NCI-H2171 (cell line): ENCODE measurements at places on chromosomes 3 and 15.

GRCh38 chr3:98038286-98038685 is 3.2 kb upstream of the GABRR3 start:
- no peak for DNase-seq

DNA sequence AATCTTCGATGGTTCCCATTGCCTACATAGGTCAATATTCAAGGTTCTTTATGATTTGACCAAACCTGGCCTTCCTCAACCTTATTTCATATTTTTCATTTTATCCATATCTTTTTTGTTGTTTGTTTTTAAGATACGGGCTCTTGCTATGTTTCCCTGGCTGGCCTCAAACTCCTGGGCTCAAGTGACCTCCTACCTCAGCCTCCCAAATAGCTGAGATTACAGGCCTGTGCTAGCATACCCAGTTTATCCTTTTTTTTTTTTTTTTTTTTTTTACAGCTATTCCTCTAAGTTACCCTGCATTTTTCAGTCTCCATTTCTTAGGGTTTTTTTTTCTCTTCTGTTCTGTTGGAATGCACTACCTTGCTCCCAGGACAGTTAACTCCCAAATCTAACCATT is 14.5 kb downstream of the ZNF609 start:
- DNase-seq = no peak

DNA sequence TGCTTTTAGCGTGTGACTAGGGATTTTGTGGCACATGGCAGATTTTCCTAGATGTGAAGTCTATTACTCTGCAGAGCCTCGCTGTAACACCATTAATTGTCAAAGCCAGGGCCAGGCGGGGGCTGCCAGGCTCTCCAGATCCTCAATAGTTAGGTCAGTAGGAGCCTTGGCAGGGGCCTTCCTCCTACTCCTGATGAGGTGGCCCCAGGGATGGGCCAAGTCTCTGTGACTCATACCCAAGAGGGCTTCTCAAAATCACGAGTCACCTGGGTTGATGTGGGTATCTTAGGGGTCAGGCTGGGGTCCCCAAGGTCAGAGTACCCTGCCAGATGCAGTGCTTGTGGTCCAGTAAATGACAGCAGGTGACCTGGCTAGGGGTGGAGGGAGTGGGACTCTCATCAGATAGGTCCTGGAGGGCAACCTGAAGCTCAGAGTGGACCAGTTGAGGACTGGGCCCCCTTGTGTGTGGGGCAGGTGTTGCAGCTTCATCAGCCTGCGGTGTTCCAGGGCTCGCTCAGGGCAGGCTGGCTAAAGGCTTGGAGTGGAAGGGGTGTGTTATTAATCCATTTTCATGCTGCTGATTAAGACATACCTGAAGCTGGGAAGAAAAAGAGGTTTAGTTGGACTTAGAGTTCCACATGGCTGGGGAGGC is 88.5 kb upstream of the MYZAP start:
- DNase-seq = no peak

DNA sequence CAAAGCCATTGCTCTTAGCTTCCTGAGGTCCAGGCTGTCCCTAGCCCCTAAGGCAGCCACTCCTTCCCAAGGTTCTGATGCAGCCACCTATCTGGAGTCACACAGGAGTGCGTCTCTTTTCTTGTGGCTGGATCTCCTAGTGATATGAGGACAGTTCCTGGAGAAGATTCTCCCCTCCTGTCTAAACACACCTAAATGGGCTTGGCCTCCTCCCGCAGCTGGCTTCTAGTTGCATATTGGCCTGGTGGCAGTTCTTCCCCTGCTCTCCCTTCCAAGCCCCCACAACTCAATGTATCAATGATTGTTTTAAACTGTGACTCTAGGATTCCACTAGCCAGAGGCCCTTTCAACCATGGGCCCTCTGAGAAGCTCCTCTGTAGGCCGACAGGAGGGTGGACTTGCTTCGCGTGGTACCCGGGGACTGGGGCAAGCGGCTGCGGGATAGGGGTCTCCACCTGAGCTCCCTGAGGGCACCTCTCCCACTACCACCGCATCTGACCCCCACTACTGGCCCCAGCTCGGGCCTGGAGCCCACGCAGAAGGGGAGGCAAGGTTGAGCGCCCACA is 1.4 kb downstream of the ITGA11 start:
- DNase-seq = no peak

GRCh38 chr15:63896336-63897115 is 62.8 kb upstream of the HERC1 start:
- DNase-seq = no peak

DNA sequence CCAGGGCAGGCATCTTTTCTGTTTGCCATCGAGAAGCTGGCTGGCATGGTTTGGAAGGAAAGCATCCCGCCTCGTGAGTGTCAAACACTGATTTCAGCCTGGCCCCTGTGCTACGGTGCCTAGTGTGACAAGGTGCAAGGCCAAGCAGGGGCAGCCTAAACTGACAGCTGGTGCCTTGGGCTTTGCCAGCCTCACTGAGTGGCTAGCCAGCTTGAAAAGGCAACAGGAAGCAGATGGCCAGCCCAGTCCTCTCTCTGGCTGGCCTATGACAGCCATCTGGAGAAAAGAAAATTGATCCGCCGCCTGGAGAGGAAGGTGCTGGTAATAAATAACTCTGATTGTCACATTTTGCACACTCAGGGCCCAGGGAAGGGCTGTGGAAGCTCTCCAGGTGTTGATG is 52.2 kb downstream of the C3orf85 start:
- DNase-seq = peak; percentile 96

- DNase-seq = no peak
Observed at GRCh38 chr3:28232659-28233058, 8.8 kb upstream of the CMC1 start.

- DNase-seq = no peak
Observed at GRCh38 chr3:188152660-188153436, 1.1 kb upstream of the LPP start.

- DNase-seq = no peak
Observed at GRCh38 chr15:100692246-100692645, 89.9 kb downstream of the ASB7 start.

DNA sequence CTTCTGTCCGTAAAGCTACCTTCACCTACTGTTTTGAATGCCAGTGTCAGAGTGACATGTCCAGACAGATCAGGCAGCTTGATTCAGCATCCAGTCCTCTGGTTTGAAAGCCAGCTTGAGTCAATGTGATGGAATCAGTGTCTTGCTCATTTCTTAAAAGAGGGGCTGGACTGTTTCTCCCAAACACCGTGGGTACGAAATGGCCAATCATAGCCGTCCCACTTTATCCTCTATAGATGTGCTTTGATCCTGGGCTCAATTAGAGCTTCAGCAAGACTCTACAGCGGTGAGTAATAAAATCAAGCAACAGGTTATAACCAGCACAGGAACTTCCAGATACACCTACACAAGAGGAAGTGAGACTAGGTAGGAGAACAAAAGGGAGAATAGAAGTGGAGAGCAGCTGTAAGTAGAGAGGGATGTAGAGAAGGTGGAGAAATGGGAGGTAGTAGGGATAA is 17.0 kb upstream of the OR5K1 start:
- no peak for DNase-seq

DNA sequence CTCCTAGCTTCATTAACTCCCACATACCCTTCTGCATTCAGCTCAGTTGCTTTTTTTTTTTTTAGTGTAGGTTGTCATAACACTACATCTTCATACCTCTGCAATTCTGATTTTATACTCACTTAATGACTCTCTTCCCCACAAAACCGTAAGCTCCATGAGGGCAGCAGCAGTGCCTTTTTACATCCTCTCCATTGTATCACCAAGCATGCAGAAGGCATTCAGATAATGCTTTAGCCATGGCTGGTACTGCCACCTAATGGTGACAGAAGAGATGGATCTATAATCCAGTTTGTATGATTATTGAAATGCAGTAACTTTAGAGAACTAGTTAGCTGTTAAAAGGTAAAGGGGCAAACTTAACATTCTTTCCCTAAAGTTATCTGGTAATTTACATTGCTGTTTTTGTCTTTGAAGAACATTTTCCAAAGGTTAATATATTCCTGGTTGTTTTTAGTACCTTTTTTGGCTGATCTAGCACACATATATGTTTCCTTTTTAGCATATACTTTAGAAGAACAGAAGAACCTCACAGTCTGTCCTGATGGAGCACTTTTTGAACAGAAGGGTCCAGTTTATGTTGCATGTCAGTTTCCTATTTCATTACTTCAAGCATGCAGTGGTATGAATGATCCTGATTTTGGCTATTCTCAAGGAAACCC is 36.8 kb downstream of the ATP1B3 start:
- DNase-seq = peak; percentile 17
